Fibroblast of pulmonary artery (primary cell): ENCODE measurements at places on chromosomes 2 and 18.

DNA sequence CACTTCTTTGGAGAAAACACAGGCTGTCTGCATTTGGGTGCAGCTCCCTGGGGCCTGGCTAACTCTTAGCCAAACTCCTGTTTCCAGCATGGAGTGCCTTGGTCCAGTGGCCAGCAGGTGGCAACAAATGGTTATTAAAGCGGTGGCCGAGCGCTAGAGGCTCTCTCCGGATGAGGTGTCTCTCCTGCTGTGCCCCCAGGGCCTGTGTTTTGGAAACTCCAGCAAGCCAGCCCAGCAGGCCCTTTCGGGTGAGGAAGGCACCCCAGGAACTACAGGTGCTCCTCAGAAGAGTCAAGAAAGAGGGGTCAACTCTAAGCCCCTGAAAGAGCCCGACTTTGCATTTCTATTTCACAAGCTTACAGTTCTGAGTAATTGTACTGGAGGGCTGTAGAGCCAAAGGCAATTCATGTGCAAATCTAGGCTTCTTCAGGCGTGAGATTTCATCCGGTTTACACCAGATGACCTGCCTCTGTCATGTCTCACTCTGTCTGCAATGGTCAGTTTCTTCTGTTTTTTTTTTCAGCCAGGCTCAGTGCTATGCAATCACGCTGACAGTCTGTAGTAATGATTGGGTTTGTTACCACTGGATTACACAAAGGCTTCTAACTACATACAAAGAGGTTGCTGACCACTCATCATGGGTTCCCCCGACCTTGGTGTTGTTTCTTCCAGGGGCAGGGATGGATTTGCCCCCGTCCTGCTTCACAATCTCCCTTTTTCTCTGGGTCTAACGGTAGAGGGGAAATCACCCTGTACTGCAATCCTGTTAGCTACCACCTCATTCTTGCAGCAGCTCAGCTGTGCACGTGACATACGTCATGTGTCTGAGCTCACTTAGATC, 7.6 kb upstream of the CHRNA1 start:
- peak; percentile 81 for DNase-seq

DNA sequence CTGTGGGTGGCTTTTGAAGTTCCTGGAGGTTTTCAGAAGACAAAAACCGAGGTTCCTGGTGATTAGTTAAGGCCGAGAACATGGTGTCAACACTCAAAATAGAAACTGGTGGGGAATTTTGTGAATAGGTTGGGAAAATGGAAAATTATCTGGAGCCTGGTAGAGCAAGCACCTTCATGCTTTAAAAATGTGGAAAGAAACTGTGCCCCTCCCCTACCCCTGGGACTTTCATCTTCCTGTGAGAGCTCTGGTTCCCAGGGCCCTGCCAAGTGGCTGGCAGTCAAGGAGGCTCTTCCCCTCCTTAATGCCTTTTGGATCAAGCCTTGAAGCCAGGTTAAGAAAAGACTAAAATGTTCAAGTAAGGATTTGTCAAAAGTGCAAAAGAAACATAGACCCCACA, 1.9 kb upstream of the CRACDL start:
- no peak for DNase-seq

DNA sequence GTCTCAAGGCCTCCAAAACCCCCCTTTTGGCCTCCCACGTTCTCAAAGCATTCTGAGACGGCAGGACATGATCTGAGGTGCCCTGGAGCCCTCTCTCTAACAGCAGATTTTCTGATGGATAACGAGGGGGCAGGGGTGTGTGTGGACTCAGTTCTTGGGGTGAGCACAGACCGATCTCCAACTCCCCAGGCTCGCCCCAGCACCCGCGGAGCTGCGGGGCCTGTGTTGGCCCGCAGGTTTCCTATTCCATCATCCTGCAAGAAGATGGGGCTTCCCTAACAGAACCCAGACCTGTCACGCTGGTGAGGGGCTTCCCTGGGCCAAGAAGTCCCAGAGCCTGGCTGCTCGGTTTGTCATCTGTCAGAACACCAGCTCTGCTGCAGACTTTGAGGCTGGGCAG, 196.1 kb downstream of the ANAPC1 start:
- no peak for DNase-seq

DNA sequence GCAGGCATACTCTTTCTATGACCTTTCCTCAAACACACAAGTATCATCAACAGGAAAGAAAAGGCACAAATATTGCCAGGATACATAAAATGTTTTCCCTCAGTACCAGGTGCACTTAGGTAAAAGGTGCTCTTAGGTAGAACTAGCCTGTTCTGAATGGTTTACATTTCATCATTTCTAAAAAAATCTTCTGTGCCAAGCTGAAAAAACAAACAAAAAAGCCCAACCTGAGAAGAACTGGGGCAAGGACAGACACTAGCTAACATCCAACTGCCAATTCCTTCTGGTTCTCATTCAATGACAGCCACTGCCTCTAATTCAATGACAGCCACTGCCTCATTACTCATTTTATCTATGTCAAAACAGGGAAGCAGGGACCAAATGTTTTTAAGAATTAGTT, 68.5 kb downstream of the SPIRE1 start:
- DNase-seq = no peak

GRCh38 chr2:197498235-197498936, 1.3 kb downstream of the HSPD1 start:
- peak; percentile 11 for DNase-seq

GRCh38 chr2:196959734-196960338, 33.3 kb upstream of the PGAP1 start:
- peak; percentile 56 for DNase-seq

- no peak for DNase-seq
Observed at GRCh38 chr2:33706410-33706809, 107.3 kb upstream of the FAM98A start.

DNA sequence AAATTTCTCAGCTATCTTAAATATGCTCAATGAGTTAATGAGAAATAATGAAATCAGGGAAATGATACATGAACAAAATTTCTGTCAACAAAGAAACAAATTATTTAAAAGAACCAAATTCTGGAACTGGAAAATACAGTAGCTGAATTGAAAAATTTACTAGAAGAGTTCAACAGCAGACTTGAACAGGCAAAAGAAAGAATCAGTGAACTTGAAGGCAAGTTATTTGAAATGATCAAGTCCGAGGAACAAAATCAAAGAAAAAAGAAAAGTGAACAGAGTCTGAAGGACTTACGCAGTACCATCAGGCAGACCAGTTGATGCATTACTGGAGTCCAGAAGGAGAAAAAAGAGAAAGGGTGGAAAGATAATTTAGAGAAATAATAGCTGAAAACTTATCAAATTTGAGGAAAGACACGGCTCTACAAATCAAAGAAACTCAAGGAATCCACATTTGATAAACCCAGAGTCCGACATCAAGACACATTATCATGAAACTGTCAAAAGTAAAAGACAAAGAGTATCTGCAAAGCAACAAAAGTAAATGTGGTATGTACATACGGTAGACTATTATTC, 83.6 kb downstream of the CCDC138 start:
- DNase-seq = no peak

- DNase-seq = no peak
Observed at GRCh38 chr2:27084297-27085061, 2.1 kb upstream of the KHK start.

- DNase-seq = no peak
Observed at GRCh38 chr18:38284972-38285371, 719.4 kb upstream of the CELF4 start.

- DNase-seq = no peak
Observed at GRCh38 chr2:9735335-9735734, 104.5 kb upstream of the YWHAQ start.

- no peak for DNase-seq
Observed at GRCh38 chr2:40289771-40290404, 162.0 kb downstream of the SLC8A1 start.

DNA sequence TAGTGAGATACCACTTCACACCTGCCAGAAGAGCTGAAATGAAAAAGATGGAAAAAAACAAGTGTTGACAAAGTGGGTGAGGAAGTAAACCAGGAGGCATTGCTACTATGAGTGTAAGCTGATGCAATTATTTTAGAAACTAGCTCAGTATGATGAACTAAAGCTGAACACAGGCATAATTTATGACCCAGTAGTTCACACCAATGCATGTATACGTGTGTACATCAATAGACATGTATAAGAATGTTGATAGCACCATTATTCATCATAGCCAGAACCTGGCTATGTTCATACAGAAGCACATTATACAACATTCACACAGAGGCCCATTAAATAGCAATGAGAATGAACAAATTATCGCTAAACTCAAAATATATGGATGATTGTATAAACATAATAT, 83.1 kb upstream of the SPOPL start:
- DNase-seq = no peak
